GM23248 (cell line): ENCODE measurements at places on chromosomes 2 and 18.

GRCh38 chr2:241014764-241015163, 16.3 kb downstream of the SNED1 start:
- DNase-seq = no peak

GRCh38 chr18:76503649-76504386, 8.8 kb upstream of the ZNF516 start:
- DNase-seq = no peak

DNA sequence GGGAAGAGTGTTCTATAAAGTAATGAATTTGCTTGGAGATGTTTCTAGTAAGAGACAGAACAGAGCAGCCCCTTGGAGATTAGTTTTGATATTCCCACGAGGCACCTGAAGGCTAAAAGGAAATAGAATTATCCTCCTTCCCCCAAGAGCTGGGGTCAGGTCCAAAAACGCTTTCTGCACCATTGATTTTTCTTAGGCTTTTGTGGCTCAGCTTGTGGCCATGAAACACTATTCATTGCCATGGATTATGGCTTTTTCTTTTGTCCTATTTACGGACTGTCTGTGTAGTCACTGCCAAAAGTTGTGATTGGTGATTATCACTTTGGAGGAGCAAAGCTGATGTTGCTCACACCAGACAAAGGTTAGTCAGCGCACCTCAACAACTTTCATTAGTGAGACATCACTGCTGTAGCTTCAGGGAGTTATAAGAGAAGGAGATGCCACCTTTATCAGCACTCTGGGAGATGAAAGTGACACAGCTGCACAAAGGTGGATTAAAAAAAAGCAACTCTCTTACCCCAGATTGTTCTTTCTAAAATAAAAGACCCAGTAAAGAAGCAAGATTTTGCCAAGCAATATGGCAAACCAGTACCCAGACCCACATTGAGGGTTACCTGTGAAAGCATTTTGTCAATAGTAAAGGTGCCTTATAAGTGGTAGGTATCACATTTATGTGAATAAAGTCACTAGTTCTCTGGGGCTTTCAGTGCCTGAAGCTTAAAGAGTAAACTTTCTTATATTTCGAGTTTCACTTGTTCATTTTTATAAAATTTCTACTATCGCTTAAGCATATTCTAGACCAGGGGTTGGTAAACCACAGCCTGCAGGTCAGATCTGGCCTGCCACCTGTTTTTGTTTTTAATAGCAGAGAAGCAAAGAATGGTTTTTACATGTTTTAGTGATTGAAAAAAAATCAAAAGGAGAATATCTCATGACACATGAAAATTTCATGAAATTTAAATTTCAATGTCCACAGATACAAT, 10.6 kb downstream of the CXCR4 start:
- no peak for DNase-seq

- DNase-seq = peak; percentile 1
Measured at GRCh38 chr18:74456349-74457042, 612 bp downstream of the DIPK1C start.

GRCh38 chr18:13440277-13441248, 222.0 kb downstream of the LDLRAD4 start:
- no peak for DNase-seq

- no peak for DNase-seq
Measured at GRCh38 chr2:138474100-138474825, 27.3 kb upstream of the SPOPL start.

DNA sequence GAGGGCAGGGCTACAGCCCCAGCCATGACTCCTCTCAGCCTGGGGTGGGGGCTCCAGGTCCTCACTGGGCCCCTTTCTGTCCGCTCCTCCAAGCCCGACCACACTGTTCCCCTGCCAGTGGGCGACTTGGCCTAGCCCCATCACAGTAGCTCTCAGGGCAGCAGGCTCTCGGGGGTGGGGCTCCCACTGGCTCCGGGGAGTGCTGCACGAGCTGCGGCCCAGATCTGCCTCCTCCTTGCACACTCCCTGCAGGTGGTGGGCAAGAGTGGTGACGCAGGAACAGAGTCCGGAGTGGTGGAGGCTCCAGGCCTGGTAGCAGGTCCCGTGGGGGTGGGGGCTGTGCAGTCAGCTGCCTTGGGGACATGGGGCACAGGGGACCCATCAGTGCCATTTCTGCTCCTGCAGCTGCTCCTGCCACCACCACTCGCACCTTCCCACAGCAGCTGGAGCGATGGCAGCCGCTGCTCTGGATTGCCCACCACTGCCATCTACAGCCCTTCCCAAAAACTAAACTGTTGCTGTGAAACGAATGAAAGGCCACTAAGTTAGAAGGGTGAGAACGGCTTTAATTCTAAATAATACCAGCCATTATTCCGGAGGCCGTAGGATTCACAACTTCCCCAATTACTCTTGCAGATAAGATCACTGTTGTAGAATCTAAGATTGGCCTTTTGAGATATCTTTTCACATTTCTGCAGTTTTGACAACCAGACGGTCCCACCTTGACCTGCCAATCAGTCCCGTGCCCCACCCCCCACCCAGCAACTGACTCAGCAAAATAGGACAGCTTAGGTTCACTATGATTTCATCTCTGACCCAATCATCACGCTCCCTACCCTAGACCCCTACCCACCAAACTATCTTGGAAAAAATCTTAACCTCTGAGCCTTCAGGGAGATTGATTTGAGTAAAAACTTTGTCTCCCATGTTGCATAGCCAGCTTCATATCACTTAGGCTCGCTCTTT, 530.2 kb downstream of the DCC start:
- no peak for DNase-seq

- DNase-seq = no peak
Measured at GRCh38 chr2:112588611-112589045, 4.2 kb downstream of the CHCHD5 start.
